Esophagus mucosa (tissue), 1 donor: ENCODE measurements at places on chromosomes 16 and 17. TPM values are rescaled to one million over a fixed set of nuclear protein-coding genes. Genes with fewer than 3 reads are reported as not detected.

KRTAP4-3 gene
- total RNA-seq, result not detected

RRAD gene
- 59.1 TPM for total RNA-seq

KRTAP1-5 gene
- total RNA-seq, result not detected

SPNS2 gene
- total RNA-seq, result 33.9 TPM
